Caudate nucleus (tissue), 63 donors: ENCODE measurements at places on chromosomes 7 and 10.

- no peak for DNase-seq
These were observed 104.8 kb upstream of the LAMB4 start for GRCh38 chr7:108234971-108235450.

GRCh38 chr7:27183682-27184336 is 1.2 kb downstream of the HOXA11 start:
- no peak for DNase-seq

- no peak for DNase-seq
These were observed 267.1 kb downstream of the PRPF18 start for GRCh38 chr10:13853854-13854253.

- DNase-seq = no peak
These were observed 241.0 kb downstream of the FRMD4A start for GRCh38 chr10:14089556-14090292.

DNA sequence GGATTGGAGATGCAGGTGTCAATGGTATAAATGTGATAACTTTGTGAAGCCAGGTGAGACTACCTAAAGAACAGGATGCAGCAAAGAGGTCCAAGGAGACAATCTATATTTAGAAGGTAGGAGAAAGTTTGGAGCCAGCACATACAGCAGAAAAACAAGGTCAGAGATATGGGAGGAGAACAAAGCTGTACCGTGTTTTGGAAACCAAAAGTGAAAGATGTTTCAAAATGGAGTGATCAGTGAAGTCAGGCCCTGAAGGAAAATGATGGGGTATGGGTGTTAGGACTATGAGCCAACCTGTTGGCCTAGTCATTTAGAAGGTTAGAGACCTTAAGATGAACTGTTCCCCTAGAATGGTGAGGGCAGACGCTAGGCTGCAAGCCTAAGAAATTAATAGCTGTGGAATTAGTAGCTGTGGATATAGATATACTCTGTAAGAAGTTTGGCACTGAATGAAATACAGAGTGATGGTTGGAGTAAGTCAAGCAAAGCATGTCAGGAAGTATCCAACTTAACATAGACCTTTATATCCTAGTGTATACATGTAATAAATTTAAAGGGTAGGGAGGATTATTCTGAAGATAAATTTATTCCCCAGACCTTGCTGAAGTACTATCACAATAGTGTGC is 149.8 kb upstream of the WNT16 start:
- DNase-seq = no peak

DNA sequence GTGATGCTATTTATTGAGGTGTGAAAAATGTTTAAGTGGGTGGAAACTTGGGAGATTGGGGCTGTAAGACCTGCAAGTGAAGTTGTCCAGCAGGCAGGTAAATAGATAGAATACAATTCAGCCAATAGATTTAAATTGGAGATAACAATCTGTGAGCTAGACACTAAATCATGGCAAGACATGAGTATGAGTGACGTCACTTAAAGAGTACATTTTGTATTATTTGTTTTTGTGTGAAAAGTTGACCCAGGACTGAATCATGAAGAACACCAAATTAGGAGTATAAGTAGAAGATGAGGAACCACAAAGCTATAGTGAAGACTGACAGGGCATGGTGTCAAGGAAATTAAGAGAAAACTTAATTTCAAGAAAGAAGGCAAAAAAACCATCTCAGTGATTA is 249.1 kb upstream of the SEMA3C start:
- no peak for DNase-seq

GRCh38 chr10:14123139-14123538 is 207.6 kb downstream of the FRMD4A start:
- no peak for DNase-seq

GRCh38 chr7:17554341-17555015 is 256.0 kb downstream of the AHR start:
- no peak for DNase-seq

- DNase-seq = no peak
These were observed 244.8 kb downstream of the BICC1 start for GRCh38 chr10:58757352-58758065.

DNA sequence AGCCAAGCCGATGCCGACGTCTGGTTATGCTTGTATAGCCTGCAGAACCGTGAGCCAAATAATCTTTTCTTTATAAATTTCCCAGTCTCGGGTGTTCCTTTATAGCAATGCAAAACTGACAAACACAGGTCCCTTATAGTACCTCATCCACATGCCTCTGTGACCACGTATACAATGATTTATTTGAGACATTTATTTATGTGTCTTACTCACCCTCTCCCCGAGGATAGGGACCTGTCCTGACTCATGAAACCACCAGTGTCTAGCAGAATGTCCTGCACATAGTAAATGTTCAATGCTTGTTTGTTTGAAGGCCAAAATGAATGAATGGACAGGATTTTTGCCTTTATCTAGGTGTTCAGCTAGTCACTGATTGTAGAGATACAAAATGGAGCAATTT is 147.9 kb upstream of the FZD8 start:
- no peak for DNase-seq

- no peak for DNase-seq
These were observed 282.5 kb upstream of the KLF6 start for GRCh38 chr10:4067531-4067930.

GRCh38 chr10:76883596-76883995 is 754.0 kb downstream of the KCNMA1 start:
- no peak for DNase-seq

DNA sequence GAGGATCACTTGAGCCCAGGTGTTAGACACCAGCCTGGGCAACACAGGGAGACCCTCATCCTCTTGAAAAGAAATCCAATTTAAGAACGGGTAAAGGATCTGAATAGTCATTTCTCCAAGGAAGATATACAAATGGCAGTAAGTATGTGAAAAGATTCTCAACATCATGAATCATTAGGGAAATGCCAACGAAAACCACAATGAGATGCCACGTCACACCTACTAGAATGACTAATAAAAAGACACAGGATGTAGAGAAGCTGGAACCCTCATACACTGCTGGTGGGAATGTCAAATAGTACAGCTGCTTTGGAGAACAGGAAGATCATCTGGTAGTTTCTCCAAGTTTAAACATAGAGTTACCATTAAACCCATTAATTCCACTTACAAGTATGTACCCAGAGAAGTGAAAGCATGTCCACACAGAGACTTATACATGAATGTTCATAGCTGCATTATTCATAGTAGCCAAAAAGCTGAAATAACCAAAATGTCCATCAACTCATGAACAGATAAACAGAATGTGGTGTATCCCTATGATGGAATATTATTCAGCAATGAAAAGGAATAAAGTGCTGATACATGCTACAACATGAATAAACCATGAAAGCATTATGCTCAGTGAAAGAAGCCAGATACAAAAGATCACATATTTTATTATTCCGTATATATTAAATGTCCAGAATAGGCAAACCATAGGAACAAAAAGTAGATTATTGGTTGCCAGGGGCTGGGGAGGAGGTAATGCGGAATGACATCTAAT is 13.1 kb upstream of the ZMIZ2 start:
- DNase-seq = no peak

DNA sequence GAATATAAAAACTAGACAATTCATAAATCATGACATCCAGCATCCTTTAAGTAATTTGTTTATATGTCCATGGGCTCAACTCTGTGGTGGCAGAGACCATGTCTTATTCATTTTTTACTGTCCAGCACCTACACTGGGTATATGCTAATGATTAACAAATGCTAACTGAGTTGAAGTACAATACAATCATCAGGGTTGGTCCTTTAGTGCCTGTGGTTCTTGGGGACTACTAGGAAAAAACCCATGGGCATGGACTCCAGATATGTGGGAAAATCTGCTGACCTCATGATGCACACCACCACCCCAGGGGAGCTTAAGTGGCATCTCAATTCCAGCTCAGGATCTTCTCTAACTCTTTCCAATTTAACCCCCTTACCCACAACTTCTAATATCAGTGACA is 85.3 kb upstream of the YAE1 start:
- DNase-seq = no peak

DNA sequence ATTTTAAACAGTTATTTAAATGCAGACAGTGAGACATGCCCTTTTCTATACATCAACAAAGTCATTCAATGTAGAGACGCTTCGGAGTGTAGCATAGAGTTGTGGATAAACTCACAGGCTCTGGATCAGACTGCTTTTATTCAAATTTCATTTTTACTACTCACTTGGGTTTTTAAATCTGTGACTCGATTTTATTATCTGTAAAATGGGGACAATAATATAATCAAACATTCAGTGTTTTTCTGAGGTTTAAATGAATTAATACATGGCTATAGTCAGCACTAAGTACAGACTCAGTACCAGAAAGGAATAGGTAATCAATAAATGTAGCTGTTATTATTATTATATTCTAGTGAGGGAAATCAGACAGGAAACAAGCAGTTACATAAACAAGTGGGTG is 43.4 kb downstream of the THSD7A start:
- DNase-seq = no peak

DNA sequence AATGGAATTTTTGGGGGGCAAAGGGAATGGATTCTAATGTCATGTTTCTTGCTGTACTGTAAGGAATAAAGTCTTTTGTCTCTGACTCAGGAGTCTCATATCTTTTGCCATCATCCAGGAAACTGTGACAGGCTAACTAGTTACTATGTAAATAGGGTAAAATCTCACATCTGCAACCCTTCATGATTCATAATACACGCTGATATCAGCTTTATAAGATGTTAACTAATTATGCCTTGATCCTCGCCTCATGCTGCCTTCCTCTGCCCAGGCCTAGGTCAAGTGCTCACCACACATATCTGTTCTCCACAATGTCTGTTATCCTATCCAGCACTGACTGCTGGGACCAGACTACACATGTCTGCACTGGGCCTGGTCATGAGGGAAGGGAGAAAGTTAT is 81.3 kb upstream of the CXCL12 start:
- no peak for DNase-seq
